Activated T-helper 17 cell treated with anti-CD3 and anti-CD28 coated beads, Interleukin-2, amount 50 U/mL, for 72 hours (primary cell): ENCODE measurements at places on chromosomes 6 and 20. TPM values are rescaled to one million over a fixed set of nuclear protein-coding genes. Genes with fewer than 3 reads are reported as not detected.
A peak's percentile ranks its signal among the peaks of the same experiment; 100 is the strongest.

The JAG1 gene
- not detected for total RNA-seq

GRCh38 chr20:43529457-43530153 lies 22.1 kb downstream of the L3MBTL1 start:
- no peak for ATAC-seq
- no peaks in the 10 kb centered on the region for H3K4me1 ChIP-seq
- no peaks in the 10 kb centered on the region for H3K36me3 ChIP-seq
- H3K27ac ChIP-seq = peak overlapping the region; percentile 42
- peaks cover 4% of the 10 kb centered on the region for H3K27me3 ChIP-seq

DNA sequence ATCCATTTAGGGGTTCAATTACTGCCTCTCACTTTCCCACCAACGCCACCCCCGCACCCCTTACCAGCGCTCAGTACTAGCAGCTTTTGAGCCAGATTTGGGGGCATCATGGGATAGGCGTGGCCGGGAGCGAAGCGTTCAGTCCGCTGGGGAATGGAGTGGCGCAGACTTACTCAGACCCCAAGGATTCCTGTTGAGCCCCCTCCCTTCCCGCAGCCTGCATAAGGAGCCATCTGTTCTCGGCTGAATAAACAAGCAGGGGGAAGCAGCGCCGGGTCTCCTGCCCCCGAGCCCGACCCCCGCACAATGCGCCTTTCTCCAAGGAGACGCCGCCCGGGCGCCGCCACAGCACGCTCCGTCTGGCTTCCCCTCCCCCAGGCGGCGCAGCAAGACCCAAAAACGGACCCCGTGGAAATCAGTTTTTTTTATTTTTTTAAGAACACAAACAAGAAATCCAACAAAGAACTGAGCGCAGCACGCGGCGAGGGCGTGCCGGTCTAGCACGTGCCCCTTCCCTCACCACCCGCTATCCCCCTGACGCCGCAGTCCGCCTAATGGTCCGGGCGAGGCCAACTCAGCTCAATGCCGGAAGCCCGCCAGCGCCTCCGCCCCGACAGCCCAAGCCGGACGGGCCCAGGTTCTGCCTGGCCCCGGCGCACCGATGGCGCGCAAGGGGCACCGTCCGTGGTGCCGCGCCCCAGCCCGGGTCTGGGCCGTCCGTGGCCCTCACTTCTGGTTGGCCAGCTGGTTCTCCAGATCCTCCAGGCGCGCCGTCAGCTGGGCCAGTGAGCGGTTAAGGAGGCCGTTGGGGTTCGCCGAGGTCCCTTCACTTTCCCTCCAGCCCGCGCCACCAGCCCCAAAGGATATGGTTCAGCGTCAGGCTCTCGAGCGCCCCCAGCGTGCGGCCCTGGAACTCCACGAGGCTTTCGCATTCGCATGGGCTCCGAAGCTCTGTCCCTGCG lies 13.3 kb upstream of the RBPJL start:
- no peak overlapping the region for H3K27ac ChIP-seq
- peak overlapping the region; percentile 66 for H3K4me3 ChIP-seq
- peak; percentile 92 for ATAC-seq
- H3K27me3 ChIP-seq = peaks cover 13% of the 10 kb centered on the region

- no peaks in the 10 kb centered on the region for H3K27me3 ChIP-seq
- peaks cover 9% of the 10 kb centered on the region for H3K4me1 ChIP-seq
- no peaks in the 10 kb centered on the region for H3K36me3 ChIP-seq
- no peak overlapping the region for H3K4me3 ChIP-seq
Measured at GRCh38 chr6:169213814-169214520, 39.7 kb downstream of the THBS2 start.

- ATAC-seq = no peak
- H3K36me3 ChIP-seq = peaks cover 5% of the 10 kb centered on the region
- no peak overlapping the region for H3K4me3 ChIP-seq
- peaks cover 30% of the 10 kb centered on the region for H3K4me1 ChIP-seq
- H3K27ac ChIP-seq = peak overlapping the region; percentile 56
Measured at GRCh38 chr6:149221774-149222070, 95.8 kb upstream of the TAB2 start.

GRCh38 chr20:1534526-1534925 lies 23.0 kb downstream of the SIRPD start:
- no peaks in the 10 kb centered on the region for H3K36me3 ChIP-seq
- H3K27me3 ChIP-seq = no peaks in the 10 kb centered on the region
- no peaks in the 10 kb centered on the region for H3K4me1 ChIP-seq
- ATAC-seq = no peak

The POU5F1 gene
- 0.16 TPM for total RNA-seq

The PI3 gene
- total RNA-seq = not detected

The BIRC7 gene
- not detected for total RNA-seq

- ATAC-seq = no peak
- no peak overlapping the region for H3K27ac ChIP-seq
- peaks cover 23% of the 10 kb centered on the region for H3K27me3 ChIP-seq
- H3K4me1 ChIP-seq = peaks cover 13% of the 10 kb centered on the region
Measured at GRCh38 chr20:51125780-51126179, 102.9 kb upstream of the KCNG1 start.

DNA sequence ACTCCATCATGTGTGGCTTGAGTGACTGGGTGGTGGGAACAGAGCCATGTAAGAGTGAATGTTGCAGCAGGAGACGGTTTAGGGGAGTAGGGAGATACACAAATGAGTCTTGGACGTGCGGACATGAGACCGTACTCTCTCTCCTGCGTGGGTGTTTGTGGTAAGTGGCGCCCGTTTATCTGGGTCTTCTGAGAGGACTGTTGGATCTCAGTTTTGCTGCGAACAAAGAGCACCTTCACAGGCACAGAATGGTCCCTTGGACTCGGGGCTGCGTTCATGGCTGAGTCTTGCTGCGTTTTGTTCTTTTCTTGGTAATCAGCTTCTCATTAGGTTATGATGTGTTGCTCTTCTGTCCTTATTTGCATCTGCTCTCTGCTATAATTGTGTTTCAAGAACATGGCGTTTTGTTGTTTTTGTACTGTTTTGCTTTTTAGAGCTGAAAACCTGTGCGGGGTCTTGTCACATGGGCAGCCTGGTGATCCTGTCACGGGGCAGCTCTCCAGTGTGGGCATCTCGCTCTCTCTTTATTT lies 28.5 kb downstream of the STK35 start:
- peak; percentile 86 for ATAC-seq
- peaks cover 31% of the 10 kb centered on the region for H3K36me3 ChIP-seq
- H3K27me3 ChIP-seq = no peaks in the 10 kb centered on the region
- H3K27ac ChIP-seq = peak overlapping the region; percentile 59
- peaks cover 39% of the 10 kb centered on the region for H3K4me1 ChIP-seq

GRCh38 chr6:169227116-169227515 lies 26.5 kb downstream of the THBS2 start:
- ATAC-seq = no peak
- H3K36me3 ChIP-seq = no peaks in the 10 kb centered on the region
- no peaks in the 10 kb centered on the region for H3K4me1 ChIP-seq

The OPRM1 gene
- not detected for total RNA-seq

DNA sequence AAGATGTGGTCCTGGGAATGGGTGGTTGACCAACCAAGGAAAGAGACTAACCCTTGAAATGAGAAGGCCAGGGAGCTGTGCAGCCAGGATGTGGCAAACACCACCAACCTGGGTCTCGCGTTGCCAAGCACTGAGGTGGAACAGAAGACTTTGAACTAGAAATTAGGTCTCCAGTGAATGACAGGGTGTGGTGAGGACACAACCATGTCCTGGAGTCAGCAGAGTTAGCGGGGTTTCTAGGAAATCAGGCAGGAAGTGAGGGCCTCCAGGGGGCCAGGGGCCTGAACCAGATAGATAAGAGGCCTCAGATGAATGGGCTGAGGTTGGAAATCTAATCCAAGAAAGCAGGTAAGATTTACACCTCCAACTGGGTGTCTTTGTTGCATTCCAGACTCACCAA lies 353.3 kb upstream of the ARID1B start:
- H3K36me3 ChIP-seq = no peaks in the 10 kb centered on the region
- peak overlapping the region; percentile 77 for H3K4me3 ChIP-seq
- H3K27ac ChIP-seq = peak overlapping the region; percentile 95
- H3K27me3 ChIP-seq = no peaks in the 10 kb centered on the region
- H3K4me1 ChIP-seq = peaks cover 32% of the 10 kb centered on the region

The PGC gene
- not detected for total RNA-seq

DNA sequence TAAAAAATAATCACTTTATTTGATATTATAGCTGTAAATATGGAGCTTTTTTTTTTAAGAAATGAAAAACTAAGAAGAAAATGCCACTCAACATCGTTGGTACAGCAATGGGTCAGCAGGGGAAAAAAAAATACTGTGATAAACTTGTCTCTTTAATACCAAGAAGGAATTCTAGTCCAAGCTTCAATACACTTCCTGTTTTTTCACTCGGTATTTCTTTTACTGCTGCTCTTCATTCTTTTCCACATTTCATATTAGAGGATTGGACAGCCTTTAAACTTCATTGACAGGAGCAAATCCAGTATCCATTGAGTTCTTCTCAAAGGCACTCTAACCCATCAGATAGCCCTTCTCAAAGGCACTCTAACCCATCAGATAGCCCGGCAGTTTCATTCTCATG lies 22.2 kb upstream of the EZR start:
- no peak for ATAC-seq
- no peaks in the 10 kb centered on the region for H3K4me1 ChIP-seq
- no peaks in the 10 kb centered on the region for H3K27me3 ChIP-seq
- H3K36me3 ChIP-seq = no peaks in the 10 kb centered on the region
- no peak overlapping the region for H3K4me3 ChIP-seq

GRCh38 chr6:129795261-129795660 lies 65.9 kb downstream of the TMEM244 start:
- H3K4me3 ChIP-seq = no peak overlapping the region
- no peak overlapping the region for H3K27ac ChIP-seq
- H3K36me3 ChIP-seq = no peaks in the 10 kb centered on the region
- ATAC-seq = no peak
- H3K27me3 ChIP-seq = peaks cover 18% of the 10 kb centered on the region

DNA sequence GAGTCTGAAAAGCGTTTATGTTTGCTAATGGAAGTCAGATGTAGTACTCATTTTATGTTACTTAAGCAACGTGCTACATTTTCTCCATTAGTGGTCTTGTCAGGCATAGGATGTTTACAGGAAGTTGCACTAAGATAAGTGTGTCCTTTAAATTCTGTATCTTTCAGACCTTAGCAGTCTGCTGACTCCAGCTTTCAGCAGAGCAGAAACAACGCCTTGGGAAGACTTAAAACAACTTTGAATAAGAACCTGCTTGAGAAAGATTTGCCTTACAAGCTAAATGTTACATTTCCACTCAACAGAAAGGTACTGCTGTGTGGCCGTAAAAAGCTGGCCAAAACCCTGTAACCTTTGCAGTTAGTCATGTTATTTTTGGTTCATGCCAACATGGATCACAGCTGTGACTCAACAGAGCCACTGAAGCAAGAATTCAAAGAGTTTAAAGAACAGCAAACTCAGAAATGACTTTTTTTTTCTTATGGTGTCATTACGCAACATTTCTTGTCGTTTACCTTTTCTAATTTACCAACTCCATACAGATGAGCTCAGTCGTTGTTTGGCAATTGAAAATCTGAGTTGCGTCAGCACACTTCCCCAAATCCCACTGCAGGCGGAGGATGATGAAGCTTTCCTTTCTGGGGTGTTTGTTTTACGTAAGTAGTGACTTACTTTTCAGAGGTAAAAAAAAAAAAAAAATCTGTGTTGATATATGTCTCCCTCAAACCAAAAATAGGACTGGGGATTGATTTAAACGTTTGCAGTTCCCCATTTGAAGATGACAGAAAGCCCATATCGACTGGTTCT lies 27.9 kb upstream of the BMP6 start:
- peak overlapping the region; percentile 48 for H3K27ac ChIP-seq
- H3K4me3 ChIP-seq = peak overlapping the region; percentile 4
- peak; percentile 85 for ATAC-seq
- H3K36me3 ChIP-seq = no peaks in the 10 kb centered on the region
- H3K27me3 ChIP-seq = peaks cover 15% of the 10 kb centered on the region

DNA sequence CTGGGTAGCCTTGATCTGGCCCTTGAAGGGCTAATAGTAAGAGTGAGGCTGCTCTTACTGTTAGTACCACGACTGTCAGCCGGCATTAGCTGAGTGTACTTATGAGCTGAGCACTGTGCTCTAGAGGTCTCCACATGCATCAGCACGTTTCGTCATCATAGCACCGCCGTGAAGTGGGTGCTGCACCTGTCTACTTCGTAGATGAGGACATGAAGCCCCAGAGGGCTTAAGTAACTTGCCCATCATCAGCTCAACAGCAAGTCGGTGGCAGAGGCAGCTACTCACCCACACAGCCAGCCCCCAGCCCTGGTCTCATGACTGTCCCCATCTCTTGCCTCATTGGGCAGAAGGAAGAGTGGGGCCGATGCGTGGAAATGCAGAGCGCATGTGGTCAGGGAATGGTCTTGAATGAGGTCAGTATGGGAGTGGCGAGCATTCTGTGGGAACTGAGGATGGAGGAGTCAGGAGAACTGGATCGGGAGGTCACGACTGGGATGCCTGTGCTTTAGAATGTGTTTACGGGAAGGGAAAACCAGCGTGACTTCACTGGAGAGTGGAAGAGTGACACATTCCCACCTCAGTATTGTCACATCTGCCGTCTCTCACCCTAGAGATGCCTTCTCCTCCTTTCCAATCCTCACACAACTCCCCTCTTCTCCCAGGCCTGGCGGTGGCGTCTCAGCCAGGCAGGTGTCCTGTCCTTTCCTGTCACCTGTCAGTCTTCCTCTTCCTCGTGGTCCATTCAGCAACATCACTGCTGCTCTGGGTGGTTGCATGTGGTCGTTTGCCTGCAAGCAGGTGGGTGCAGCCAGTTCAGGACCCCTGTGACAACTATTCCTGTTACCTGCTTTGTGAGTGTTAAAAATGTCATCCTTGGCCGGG lies 6.0 kb downstream of the SYTL3 start:
- peaks cover 100% of the 10 kb centered on the region for H3K36me3 ChIP-seq
- H3K4me3 ChIP-seq = peak overlapping the region; percentile 83
- H3K27ac ChIP-seq = peak overlapping the region; percentile 95
- H3K4me1 ChIP-seq = peaks cover 34% of the 10 kb centered on the region

GRCh38 chr6:32967151-32968091 lies 973 bp upstream of the BRD2 start:
- H3K27me3 ChIP-seq = no peaks in the 10 kb centered on the region
- ATAC-seq = no peak
- H3K36me3 ChIP-seq = peaks cover 50% of the 10 kb centered on the region
- peaks cover 30% of the 10 kb centered on the region for H3K4me1 ChIP-seq
- H3K4me3 ChIP-seq = peak overlapping the region; percentile 84

GRCh38 chr20:23115822-23116221 lies 29.7 kb upstream of the CD93 start:
- no peaks in the 10 kb centered on the region for H3K36me3 ChIP-seq
- no peak overlapping the region for H3K27ac ChIP-seq
- ATAC-seq = peak; percentile 32
- no peaks in the 10 kb centered on the region for H3K4me1 ChIP-seq

GRCh38 chr6:81822568-81822967 lies 70.1 kb upstream of the TENT5A start:
- no peak for ATAC-seq
- H3K36me3 ChIP-seq = no peaks in the 10 kb centered on the region

GRCh38 chr6:53107091-53107490 lies 41.5 kb downstream of the GCM1 start:
- no peaks in the 10 kb centered on the region for H3K27me3 ChIP-seq
- H3K27ac ChIP-seq = no peak overlapping the region
- peaks cover 12% of the 10 kb centered on the region for H3K36me3 ChIP-seq
- no peaks in the 10 kb centered on the region for H3K4me1 ChIP-seq

GRCh38 chr6:15351631-15352030 lies 105.8 kb downstream of the JARID2 start:
- no peak overlapping the region for H3K27ac ChIP-seq
- no peaks in the 10 kb centered on the region for H3K27me3 ChIP-seq
- no peak overlapping the region for H3K4me3 ChIP-seq
- H3K36me3 ChIP-seq = peaks cover 79% of the 10 kb centered on the region
- peaks cover 50% of the 10 kb centered on the region for H3K4me1 ChIP-seq

GRCh38 chr6:30113003-30113759 lies at the start of gene TRIM31:
TSS of gene TRIM31 (minus strand) at chr6:30113090. CDS start at chr6:30112805, 285 bp downstream.
- no peak within 1 kb of the TSS for H3K27ac ChIP-seq
- peak; percentile 77 for ATAC-seq
- peaks cover 45% of the 10 kb centered on the region for H3K27me3 ChIP-seq
- no peaks in the 10 kb centered on the region for H3K36me3 ChIP-seq
- no peak within 1 kb of the TSS for H3K4me3 ChIP-seq
